AG08396 (cell line): ENCODE measurements at places on chromosomes 16 and 17.
A peak's percentile ranks its signal among the peaks of the same experiment; 100 is the strongest.

GRCh38 chr16:87129771-87130170 lies 187.4 kb downstream of the C16orf95 start:
- DNase-seq = no peak

DNA sequence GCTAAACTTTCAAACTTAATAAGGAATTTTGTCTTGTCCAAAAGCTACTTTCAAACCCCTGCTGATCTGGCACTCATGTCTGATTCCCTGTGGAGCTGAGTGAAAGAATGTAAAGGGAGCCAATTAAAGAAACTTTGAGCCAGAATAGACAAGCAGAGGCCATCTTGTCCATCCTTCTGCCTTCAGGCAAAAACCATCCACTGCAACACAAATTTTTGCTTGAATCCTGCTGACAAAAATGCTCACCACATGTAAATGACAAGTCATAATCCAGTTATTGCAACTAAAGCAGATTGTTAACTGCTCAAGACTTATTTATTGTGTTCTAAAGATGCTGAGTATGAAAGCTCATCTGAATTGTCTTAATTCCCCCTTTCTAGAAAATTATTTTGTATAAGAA lies 124.0 kb upstream of the HLF start:
- no peak for DNase-seq

DNA sequence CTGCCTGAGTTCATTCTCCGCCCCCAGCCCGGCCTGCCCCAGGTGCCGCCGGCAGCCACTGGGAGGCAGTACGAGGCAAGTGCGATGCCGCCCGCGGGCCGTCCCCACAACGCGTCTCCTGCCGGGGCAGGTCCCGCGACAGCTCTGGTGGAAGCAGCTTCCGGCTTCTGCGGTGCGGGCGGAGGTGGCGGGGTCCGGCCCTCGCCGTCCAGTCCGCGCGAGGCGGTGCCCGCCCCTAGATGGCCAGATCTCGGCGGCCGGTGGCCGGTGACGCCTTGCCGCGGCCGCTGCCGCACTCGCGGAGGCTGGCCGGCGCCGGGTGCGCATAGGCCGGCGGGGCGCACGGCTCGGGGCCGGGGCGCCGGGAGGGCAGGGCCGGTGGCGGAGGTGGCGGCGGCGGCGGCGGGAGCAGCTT lies 1.8 kb downstream of the GJD3 start:
- DNase-seq = peak; percentile 92

DNA sequence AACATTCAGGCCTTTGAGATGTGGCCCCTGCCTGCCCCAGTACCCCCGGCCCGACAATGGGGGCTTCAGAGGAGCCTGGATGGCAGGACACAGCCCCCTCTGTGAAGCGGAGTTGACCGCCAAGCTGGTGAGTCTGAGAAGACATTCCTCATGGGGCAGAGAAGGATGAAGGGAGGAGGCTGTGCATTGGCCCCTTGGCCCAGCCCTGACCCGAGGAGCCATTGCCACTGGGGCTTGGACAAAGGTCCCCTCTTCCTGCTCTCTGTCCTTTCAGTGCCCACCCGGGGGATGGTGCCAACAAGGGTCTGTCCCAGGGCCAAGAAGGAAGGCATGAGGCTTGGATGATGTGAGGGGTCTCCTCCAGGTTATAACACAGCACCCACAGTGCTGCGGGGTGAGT lies 30.9 kb upstream of the PHB1 start:
- DNase-seq = no peak

DNA sequence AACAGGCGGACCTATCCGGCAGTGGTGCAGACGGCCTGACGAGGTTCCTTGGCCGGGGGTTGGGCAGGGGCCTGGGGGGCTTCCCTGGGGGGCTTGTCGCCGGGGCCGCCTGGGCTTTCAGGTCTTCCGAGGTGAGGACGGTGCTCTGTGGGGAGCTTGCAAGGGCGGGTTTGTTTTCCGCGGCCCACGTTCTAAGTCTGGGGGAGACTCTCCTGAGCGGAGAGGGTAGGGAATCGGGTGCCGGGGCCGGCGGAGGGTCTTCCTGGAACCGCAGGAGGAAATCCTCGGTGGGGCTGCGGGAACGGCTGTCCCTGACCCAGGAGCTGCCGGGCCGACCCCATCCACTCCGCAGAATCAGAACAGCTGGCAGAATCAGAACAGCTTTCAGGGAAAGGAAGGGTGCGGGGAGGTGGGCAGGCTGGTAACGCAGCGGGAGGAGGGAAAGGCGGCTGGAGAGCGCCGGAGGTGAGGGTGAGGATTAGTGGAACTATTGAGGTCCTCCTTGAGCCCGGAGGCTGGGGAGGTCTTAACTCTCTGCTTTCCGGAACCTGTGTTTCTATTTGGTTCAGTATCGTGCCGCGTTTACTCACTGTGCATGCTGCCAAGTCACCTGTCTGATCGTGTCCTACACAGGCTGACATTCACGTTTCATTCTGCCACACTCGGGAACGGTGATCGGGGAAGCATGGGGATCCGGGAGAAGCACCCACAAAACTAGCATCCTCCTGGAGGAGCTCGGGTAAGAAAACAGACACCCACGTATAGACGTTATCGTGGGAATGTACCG lies 28.9 kb downstream of the CPSF4L start:
- DNase-seq = peak; percentile 55

DNA sequence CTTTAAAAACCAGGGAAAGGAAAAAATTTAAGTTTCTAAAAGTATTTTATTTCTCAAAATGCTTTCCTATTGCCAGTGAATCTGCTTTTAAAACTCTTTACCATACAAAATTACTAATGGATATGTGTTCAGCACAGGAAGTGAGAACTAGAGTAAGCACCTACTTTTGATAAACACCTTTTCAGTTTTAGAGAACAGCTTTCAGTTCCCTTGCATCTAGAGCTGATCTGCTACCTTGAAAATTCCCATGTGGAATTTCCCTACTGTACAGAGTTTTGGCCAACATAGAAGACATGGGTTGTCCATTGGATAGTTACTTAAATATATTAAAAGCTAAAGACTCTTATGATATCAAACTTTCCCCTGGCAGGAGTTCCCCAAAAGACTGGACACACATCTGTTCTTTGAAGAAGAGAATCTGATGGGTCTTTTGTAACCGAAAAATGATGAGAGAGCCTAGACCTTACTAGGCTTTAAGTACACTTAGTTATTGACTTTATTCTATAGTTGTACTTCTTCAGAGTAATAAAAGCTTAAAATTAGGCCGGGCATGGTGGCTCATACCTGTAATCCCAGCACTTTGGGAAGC lies 112.1 kb upstream of the CNTNAP4 start:
- DNase-seq = no peak

DNA sequence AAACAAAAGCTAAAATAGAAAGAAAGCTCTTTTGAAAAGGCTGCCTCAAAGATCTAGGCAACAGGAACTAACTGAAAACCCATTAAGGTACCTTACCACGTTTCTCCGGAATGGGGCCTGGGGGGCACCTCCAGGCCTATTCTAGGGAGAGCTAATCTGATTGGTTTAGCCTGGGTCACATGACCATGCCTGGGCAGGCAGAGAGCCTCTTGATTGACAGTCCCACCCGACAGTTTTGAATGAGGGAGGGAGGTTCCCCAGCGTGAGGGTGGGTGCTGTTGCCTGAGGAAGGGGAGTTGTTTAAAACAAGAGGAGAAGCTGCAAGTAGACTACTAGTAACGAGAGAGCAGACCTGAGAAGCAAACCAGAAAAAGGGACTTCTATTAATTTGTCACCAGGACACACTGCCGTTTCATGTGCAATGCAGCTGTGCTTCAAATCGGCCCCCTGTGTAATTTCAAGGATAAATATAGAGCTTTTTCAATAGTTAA lies 143.4 kb upstream of the HS3ST2 start:
- DNase-seq = peak; percentile 67

DNA sequence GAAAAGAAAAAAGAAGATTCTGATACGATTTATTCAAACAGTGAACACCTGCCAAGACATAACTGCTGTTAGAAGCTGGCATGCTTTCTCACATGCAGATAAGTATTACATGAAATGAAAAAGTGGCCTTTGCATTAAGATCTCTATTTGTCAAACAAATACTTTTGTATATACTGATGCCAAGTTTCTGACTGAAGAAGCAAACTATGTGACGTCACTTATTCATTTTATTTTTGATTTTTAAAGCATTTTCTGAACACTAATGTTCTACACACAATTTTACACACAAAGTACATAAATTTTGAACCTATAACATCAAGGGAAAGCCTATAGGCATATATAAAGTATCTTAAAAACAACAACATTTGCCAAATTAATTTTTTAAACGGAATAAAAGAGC lies 153.8 kb downstream of the CEP112 start:
- no peak for DNase-seq

DNA sequence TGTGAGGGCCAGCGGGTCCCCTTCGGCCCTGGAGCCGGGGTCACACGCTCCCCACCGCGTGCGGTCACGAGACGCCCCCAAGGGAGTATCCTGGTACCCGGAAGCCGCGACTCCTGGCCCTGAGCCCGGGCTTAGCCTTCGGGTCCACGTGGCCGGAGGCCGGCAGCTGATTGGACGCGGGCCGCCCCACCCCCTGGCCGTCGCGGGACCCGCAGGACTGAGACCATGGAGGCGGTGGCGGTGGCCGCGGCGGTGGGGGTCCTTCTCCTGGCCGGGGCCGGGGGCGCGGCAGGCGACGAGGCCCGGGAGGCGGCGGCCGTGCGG lies at the start of gene NAGLU:
TSS of gene NAGLU (plus strand) at position 194 of the 324 bp plus-strand sequence. CDS start at position 226, 32 bp downstream.
- peak; percentile 100 for DNase-seq

DNA sequence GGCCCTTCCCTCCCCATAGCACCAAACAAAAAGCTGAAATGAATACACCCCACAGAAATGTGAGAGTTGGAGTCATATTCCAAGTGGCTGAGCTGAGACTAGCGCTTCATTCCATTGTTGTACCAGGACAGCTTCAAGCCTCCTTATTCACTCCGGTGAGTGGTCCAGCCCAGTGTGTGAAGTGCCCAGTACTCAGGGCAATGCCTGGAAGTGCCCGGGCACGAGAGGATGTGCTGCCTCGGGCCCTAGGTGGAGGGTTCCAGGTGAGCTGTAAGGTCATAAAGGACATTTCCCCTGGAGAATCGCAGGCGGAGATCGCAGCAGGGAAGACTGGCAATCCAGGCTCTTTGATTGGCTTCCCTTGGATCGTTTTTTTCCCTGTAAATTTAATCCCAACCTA lies 5.4 kb upstream of the CYLD start:
- no peak for DNase-seq

- DNase-seq = no peak
Observed at GRCh38 chr17:66985338-66986237, 21.1 kb downstream of the CACNG4 start.

- DNase-seq = peak; percentile 100
Observed at GRCh38 chr17:81394921-81395599, at the start of gene BAHCC1. TSS of gene BAHCC1 (plus strand) at chr17:81395457. CDS start at chr17:81399740, 4,283 bp downstream.

GRCh38 chr16:57271867-57272495 lies 12.5 kb downstream of the PLLP start:
- no peak for DNase-seq

DNA sequence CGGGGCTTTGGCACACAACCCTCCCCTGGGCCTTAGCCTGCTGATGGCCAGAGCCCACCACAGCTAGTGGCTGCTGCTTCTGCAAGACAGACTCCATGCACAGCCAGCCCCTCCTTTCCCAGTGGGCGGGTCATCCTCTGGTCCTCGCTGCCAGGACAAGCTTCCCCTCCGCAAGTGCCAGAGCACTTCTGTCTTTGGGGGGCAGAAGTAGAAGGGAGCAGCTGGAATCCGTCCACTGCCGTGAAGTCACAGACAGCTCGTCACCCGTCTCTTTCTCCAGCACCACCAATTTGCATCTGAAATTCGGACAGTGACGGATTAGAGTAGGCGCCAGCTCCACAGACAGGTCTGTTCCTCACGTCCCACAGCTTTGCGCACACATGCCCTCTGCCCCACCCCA lies 31.3 kb upstream of the NAT9 start:
- DNase-seq = no peak

DNA sequence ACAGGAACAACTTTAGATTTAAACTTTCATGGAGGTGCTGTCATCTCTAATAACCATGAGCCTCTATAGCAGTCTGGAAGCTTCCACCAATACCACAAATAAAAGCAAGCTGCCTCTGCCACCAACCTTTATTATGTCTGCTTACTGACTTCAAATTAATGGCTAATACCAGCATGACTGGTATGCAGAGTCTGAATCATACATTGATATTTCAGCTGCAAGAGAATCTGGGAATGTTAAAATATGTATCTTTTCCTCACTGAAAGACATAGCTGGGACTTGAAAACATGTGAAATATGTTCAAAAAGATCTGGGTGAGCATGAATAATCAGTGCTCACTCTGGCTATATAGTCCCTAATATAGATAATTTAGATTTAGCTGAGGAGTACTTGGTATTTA lies 488.6 kb downstream of the CDH8 start:
- DNase-seq = no peak

DNA sequence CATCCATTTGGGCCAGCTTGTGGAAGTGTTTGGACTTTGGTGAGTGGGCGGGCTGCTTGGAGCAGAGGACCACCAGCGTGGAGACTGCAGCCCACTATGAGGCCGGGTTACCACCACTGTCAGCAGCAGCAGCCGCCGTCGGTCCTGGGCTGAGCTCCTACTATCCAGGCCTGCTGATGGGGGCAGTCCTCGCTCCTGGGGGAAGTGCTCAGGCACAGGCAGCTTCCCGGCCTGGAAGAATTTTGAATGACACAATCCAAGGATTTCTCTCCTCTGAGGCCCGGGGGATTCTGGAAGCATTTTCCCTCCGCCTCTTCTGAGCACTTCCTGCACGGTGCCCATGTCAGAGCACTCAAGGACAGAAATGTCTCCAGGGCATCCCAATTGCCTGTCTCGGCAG lies 5.3 kb upstream of the NOD2 start:
- DNase-seq = no peak

GRCh38 chr17:82383411-82383810 lies 11.8 kb downstream of the UTS2R start:
- DNase-seq = no peak

- DNase-seq = no peak
Observed at GRCh38 chr16:81515281-81515680, 70.7 kb downstream of the CMIP start.

- peak; percentile 90 for DNase-seq
Observed at GRCh38 chr16:2035431-2036199, 8.9 kb downstream of the NHERF2 start.

DNA sequence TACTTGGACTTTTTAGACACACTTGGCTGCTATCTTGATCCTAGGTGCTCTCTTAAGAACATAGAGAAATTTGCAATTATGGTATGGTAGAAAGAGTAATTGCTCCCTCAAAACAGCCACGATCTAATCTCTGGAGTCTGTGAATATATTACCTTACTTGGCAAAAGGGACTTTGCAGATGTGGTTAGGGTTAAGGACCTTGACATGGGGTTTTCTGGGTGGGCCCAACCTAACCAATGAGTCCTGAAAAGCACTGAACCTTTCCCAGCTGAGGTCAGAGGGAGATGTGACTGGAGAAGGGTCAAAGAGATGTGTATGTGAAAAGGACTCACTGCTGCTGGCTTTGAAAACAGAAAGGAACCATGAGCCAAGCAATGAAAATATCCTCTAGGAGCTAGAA lies 26.7 kb upstream of the MED13 start:
- DNase-seq = no peak

- DNase-seq = no peak
Observed at GRCh38 chr16:66001432-66001831, 365.1 kb upstream of the CDH5 start.
